SHP77 (cell line): ENCODE measurements at places on chromosomes 1 and 21.

GRCh38 chr1:213931836-213932235 lies 55.9 kb upstream of the PROX1 start:
- DNase-seq = no peak

- DNase-seq = peak; percentile 53
These were observed 16.7 kb upstream of the LYST start for GRCh38 chr1:235883261-235883927.

GRCh38 chr1:111474521-111474920 lies 737 bp downstream of the C1orf162 start:
- no peak for DNase-seq

DNA sequence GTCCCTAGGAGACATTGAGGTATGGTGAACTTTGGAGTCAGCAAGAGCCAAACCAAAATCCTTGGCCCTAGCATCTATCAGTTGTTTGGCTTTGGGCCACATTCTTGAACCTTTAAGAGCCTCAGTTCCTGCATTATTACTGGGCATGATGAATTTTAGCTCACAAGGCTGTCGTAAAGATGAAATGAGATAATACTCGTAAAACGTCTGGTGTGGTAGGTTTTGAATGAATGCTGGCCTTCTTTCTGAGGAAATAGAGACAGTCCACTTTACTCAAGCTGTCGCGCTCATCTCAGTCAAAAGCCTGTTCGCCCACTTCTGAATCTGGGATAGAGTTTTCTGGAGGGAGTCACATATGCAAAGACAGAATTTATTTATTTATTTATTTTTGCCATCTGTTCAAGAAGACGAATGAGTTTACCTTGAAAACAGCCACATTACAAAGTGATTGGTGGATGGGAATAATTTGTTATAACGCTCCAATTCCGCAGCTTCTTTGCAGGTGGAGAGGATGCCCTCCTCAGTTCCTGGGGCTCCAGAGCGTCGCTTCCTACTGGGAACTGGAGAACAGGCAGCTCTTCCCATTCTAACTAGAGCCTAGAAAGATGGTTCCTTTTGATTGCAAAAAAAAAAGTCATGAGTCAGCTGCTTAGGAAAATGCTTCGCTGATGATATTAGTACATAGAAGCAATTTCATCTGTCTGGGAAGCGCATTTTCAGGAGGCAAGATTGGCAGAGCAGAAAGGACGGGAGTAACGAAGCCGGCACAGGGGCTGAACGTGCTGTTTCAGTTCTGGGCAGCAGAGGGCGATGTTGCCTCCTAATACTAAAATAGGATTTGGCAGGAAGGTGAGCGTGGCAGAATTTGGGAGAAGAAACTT lies 49.9 kb upstream of the CYP2J2 start:
- DNase-seq = peak; percentile 32

DNA sequence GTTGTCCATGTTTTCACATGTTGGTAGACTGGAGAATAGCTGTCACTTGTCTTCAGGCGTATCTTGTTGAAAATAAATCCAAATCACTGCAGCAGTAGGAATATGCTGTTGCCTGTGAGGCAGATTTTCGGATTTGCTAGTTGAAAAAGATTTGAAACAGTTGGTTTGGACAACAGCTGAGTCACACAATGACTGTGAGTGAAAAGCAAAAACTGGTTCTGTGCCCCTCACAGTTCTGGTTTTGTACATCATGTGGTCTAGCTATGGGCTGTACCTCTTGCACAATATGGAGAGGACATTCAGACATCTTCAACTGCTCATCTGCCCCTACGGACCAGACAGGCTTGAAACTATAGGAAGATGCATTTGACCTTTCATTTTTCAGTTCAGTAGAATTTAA lies 1.8 kb downstream of the ARF1 start:
- DNase-seq = no peak

- peak; percentile 92 for DNase-seq
These were observed 20.7 kb downstream of the NGF start for GRCh38 chr1:115317101-115318012.

DNA sequence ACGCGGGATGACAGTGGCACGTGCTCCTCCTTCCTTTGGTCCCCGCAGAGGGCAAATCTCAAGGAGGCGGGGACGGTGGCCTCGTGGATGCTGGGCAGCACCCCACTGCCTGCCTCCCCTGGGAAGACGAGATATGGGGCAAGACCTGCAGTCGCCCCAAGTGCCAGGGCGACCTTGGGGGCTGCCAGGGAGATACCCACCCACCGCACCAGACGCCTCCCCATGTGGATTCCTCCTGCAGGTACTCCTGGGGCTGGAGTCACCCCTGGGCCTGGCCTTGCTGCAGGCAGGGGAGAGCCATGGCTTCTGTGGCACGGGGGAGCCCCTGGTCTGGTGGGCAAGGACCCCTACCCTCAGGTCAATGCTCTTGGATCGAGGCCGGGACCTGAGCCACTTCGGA lies 5.9 kb upstream of the AURKAIP1 start:
- DNase-seq = no peak

- DNase-seq = no peak
These were observed 12.0 kb downstream of the GNG12 start for GRCh38 chr1:67821263-67821662.

GRCh38 chr1:33634806-33635205 lies 162.4 kb downstream of the ZSCAN20 start:
- DNase-seq = peak; percentile 18

GRCh38 chr1:24572301-24572700 lies 16.4 kb downstream of the NCMAP start:
- no peak for DNase-seq

DNA sequence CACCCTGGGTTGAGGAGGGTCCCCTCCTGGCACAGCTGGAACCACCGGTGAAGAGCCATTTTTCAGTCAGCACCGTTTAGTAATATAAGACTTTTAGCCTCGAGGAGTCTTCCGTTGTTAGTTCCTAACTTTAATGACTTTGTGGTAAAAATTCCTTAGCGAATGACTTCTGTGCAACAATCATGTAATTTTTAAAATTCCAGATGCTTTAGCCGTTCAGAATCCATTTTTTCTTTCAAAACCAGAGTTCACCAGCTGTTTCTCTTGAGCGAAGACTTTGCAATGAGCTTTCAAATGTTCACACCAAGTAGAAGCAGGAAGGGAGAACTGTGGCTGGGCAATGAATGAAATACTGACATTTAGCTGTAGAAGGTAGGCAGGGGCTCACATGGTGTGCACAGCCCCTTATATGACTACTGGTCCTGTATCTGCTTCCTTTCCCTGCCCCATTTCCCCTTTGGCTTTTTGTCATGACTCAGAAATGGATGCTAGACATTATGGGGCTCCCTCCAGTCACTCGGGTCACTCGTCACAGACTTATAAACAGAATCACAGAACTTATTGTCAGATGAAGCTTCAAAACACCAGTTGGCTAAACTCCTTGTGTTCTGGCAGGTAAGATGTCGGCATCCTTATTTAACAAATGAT lies 4.1 kb downstream of the DISC1 start:
- DNase-seq = no peak

DNA sequence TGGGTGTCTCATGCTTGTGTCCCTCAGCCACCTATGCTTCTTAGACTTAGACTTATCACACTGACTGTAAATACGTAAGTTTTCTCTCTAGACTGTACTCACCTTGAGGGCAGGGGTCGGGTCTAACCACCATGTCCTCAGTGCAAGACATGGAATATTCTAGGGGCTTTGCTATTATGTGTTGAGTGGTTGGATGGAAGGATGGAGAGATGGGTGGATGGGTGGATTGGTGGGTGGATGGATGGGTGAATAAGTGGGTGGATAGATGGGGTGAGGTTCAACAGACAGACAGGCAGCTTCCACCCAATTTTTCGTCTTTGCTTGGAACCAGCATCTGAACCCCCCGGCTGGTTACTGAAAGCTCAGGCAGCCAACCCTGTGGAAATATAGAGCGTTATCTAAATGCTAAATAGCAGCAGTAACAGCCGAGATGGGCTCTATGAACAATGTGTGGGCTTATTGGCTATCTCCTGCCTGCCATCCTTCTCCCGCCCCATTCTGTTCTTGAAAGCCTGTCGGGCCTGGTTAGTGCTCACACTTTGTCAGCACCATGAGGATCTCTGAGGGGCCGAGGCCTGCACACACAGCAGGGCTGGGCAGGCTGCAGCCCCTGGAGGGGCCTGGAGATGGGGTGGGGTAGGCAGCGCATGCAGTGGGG lies 130.7 kb downstream of the ACTL8 start:
- no peak for DNase-seq

DNA sequence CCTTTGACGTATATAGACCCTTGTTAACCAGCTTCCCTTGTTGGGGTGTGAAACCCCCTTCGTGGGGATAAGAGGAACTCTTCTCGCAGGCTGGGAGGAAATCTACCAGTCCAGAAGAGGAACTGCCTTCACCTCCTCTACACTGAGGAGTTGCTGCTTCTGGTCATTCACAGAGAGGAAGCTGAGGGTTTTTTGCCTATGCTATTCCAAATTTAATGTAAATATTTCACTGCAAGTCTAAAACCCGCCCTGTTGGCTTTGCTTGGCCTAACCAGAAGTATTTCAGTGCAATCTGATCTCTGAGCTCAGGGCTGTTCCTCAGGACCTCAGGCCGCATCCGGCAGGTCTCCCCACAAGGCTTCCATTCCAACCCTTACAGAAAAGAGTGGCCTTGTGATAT lies 150.1 kb downstream of the HIVEP3 start:
- DNase-seq = no peak

- peak; percentile 63 for DNase-seq
These were observed 38.4 kb upstream of the FOXO6 start for GRCh38 chr1:41322835-41323234.
